ENCODE measurements at places on chromosomes 7 and 10.

DNA sequence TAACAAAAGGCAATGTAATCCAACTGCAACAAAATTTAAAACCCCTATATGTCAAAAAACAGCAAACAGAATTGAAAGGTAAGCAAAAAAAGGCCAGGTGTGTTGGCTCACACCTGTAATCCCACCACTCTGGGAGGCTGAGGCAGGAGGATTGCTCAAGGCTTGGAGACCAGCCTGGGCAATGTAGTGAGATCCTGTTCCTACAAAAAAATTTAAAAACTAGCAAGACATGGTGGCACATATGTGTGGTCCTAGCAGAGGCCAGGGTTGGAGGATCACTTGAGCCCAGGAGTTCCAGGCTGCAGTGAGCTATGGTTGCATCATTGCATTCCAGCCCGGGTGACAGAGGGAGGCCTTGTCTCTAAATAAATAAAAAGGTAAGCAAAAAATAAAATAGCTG is 212.1 kb upstream of the KLF14 start:
- no peak for DNase-seq

DNA sequence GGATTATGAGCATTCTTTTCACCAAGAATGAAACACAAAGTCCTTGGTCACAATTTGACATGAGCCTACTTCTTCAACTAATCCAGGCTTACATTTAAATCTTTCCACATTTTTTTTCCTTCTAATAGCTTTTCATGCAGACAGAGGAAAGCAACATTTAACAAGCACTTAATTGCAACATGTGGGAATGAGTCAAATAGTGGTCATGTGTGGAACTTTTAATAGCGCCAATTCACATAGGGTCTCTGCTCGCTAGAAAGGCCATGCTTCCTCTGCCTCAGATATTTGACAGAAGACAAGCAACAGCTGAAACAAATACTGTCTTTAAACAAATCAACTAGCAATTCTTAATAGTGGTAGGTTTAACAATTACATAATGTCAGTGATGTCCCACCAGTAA is 285.9 kb upstream of the ETV1 start:
- no peak for DNase-seq

DNA sequence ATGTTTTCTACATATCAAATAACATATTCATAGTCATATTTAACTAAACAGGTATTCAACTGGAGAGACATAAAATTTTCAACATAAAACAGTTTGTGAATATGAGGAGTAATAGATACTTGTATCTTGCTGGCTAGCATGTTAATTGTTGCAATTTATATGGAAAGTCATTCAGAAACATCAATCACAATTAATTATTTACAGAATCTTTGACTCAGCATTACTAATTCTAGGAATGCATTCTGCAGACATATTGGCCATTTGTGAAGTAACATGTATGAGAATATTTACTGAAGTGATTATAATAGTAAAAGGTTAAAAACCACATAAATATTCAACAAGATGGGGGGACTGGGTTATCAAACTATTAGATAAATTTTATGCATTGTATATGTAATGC is 203.7 kb downstream of the TSPAN12 start:
- no peak for DNase-seq

GRCh38 chr10:48608976-48609375 is 4.1 kb upstream of the ARHGAP22 start:
- DNase-seq: no peak

GRCh38 chr10:131174211-131174565 is 137.3 kb downstream of the TCERG1L start:
- DNase-seq: no peak

DNA sequence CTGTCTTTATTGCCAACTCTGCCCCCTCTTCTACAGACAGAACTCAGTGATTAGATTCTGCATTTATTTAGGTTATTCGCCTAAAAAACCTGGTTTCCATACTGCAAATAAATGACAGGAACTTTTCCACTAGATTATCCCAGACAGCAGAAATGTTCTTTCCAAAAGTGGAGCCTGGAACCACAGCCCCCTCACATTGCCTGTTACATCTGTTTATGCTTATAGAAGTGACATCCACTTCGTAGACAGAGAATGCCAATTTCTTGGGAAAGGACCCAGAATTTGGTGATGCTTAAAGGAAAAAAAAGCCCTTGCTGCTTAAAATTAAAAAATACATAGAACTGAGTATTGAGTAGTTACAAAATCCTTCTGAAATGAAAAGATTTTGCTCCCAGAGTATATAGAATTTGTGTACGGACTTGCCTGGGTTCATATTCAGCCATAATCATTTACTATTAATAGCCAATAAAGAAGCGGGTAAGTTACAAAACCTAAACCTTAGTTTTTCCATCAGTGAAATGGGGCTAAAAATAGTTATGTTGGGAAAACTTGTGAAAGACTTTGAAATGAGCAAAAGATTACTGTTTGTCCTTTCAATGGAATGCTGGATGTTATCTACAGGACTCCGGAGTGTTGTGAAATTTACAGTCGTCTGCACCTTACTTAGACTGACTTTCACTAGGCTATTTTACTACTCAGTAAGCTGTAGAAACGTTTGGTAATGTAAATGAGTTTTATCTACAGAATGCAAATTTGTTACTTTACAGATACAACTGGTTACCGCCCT is 1.1 kb upstream of the PPP1R9A start:
- no peak for DNase-seq

DNA sequence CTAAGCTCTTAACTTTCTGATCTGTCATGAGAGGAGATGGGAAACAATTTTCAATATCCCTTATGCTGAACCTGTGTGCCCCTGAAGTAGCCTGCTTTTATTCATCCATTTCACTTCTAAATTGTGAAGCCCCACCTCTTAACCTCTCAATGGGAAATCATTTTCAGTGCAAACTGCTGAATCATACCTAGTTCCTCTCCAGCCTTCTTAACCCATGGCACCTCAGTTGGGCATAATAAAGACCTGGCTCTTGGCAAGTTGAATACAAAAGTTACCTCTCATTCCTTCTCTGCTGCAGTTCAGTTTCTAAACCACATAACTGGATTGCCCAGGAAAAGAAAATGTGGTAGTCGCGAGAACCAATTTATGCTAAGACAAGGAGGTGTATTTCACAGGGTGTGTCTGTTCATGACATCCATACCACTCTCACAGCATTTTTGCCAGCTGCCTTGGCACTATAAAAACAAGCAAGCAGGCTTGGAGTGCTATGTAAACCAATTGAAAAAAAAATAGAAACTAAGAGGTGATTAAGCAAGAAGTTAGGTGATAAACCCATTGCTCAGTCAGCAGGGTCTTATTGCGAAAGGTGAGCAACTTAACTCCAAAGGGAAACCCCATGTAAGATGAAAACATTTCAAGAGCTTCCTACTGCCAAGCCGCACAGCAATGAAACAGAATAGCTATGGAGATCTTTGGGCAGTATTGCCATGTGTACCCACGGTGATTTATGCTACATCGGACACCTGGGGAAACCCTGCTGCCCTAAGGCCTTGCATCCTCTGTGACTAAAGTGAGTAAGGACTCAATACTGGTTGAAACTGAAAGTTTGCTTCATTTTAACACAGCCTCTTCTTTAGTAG is 57.0 kb upstream of the DKK1 start:
- no peak for DNase-seq

GRCh38 chr7:82081644-82082224 is 311.9 kb upstream of the HGF start:
- DNase-seq: no peak

DNA sequence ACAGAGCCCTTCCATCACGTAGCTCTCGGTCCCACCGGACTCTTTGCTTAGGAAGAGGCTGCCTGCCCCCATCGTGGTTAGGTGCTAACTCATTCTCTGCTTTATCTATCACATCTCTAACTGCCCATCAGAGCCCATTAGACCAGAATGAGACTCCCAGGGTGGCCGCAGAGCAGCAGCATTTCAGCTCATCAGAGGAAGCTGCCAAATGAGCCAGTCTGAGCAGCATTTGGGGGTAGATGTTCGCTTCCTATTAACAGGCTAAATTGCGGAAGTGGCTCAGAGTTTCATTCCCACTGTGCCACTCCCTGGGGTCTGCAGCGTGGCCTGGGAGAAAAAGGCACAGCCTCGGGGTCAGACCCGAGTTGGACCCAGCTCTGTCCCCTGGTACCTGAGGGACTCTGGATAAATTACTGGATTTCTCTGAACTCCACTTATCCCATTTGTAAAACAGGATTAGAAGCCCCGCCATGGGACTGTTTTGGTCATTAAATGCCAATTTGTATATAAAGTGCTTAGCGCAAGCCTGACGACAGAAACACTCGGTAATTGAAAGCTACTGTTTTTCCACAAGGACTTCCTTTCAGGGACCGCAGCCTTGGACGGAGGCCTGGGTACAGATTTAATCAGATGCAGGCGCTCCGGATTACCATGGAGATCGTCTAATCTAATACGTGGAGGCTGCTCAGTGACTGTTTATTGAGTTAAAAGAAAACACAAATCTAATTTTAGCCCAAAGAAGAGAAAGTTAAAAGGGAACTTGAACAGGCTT is 73.8 kb upstream of the PRLHR start:
- no peak for DNase-seq

- no peak for DNase-seq
Measured at GRCh38 chr10:28840971-28841370, 163.7 kb downstream of the BAMBI start.

DNA sequence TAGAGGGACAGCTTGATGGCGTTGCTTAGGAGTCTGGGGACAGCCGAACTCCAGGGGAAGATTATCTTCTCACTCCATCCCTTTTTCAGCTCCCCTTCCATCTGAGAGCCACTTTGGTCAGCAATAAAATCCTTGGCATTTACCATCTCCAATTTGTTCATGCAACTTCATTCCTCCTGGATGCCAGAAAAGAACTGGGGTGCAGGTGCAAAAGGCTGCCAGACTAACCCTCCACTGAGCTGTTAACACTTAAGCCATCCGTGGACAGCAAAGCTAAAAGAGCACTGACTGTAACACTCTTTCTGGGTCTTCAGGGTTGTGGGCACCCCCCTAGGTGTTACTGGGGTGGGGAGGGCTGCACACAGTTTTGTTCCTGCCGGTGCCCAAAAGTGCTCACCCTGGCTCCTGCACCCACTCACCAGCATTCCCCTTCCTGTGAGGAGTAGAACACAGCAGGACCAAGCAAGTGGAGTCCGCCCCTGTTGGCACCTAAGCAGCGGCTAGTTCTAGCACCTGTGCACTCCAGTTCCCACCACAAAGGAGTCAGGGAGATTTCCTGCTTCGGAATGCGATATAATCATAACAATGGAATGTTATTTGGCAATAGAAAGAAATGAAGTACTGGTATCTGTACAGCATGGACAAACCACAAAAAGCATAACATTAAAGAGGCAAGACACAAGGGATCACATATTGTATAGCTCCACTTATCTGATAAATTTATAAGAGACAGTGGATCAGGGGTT is 95.1 kb downstream of the NPY start:
- DNase-seq: no peak

GRCh38 chr7:1859266-1860035 is 189.4 kb downstream of the ELFN1 start:
- DNase-seq: no peak

DNA sequence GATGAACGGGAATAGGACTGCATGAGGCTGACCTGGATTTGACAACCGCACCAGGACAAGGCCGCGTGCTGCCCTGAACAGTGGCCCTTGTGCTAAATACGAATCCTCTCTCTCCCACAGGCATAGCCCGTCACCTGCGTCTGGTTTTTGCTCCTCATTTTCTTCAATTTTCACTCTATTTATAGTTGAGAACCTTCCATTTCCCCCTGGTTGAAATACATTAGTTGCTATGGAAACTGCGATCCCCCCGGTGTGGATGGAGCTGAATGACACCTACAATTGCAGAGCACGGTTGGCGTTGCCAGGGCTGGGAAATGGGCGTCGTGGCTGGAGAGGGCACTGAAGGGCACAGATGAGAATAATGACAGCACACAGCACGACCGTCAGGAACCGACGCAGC is 158.6 kb upstream of the PITRM1 start:
- DNase-seq: no peak

- no peak for DNase-seq
Measured at GRCh38 chr7:5363729-5364128, 59.9 kb downstream of the TNRC18 start.

GRCh38 chr10:130394832-130395231 is 258.6 kb downstream of the GLRX3 start:
- DNase-seq: no peak

GRCh38 chr7:45086331-45087065 is 2.3 kb downstream of the NACAD start:
- DNase-seq: no peak

GRCh38 chr7:24381894-24382505 is 98.0 kb downstream of the NPY start:
- DNase-seq: peak; percentile 72

DNA sequence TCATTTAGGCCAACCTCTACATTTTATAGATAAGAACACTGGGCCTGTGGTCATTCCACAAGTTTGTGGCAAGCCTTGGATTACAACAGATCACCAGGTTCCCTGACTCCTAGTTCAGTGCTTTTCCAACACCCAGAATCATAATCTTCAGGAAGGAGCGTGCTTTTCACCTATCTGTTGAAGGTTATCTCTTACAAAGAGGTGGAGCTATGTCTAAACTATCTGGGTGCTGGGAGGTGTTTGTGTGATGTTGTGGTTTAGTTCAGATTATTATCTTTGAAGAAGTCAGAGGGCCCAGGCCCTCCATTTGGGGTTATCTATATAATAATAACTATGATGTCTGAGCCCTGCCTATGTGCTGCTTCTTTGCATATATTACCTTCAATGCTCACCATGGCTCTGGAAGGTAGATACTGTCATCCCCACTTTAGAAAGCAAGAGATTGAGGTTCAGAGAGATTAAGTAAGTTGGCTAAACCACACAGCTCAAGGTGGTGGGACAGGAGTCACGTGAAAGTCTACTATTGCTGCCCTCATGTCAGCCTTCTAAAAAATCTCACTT is 24.0 kb downstream of the IL2RA start:
- no peak for DNase-seq

GRCh38 chr10:49296382-49296781 is 2.6 kb upstream of the C10orf71 start:
- no peak for DNase-seq

DNA sequence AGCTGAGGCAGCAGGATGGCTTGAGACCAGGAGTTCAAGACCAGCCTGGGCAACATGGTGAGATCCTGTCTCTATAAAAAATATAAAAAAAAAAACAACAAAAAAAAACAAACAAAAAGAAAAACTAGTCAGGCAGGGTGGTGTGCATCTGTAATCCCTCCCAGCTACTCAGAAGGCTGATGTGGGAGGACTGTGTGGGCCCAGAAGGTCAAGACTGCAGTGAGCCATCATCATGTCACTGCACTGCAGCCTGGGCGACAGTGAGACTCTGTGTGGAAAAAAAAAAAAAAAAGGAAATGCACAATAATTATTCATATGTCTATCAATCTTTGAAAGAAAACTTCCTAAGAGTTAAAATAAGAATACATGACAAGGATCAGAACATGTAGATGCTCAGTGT is 178.3 kb downstream of the SEM1 start:
- DNase-seq: no peak

- peak; percentile 60 for DNase-seq
Measured at GRCh38 chr10:123241391-123242141, 87.4 kb downstream of the BUB3 start.

Measured in NAMALWA (cell line).